Psoas muscle (tissue), 8 donors: ENCODE measurements at places on chromosomes 16 and 17. TPM values are rescaled to one million over a fixed set of nuclear protein-coding genes. Genes with fewer than 3 reads are reported as not detected.

DNA sequence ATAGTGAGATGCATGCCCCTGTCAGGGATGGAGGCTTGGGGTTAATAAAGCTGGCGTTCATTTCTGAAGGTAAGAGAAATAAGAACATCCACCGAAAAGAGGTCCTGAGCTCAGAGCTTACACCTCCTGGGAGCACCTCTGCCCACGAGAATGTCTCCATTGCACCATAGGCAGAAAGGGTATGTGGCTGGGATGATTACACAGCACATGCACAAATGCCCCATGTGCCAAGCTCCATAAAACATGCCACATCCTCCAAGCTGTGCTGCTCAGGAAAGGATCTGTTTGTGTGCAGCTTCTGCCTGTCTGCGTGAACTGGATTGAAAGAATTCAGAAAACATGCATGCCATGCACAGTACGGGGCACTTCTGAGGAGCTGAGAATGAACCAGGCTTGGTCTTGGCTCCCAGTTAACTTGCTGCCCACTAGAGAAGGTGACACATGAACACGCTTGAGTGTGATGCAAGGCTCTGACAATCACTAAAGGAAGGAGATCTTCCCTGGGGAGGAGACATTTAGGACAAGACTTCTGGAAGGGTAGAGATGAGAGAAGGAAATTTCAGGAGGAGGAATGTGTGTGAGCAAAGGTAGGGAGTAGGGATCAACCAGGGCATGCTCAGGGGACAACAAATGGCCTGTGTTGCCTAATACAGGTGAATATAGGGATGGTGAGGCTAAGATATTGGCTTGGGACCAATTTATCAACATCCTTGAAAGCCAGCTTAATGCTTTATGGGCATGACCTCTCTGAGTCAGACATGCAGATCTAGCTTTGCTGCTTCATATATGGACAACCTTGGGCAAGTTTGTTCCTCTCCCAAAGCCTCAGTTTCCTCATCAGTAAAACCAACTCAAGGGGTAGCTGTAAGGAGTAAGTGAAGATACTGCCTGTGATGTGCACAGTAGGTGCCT is 32.0 kb upstream of the SMPD3 start:
- H3K36me3 ChIP-seq, result no peaks in the 10 kb centered on the region
- H3K27me3 ChIP-seq, result no peaks in the 10 kb centered on the region
- DNase-seq, result no peak
- no peak overlapping the region for H3K4me3 ChIP-seq

DNA sequence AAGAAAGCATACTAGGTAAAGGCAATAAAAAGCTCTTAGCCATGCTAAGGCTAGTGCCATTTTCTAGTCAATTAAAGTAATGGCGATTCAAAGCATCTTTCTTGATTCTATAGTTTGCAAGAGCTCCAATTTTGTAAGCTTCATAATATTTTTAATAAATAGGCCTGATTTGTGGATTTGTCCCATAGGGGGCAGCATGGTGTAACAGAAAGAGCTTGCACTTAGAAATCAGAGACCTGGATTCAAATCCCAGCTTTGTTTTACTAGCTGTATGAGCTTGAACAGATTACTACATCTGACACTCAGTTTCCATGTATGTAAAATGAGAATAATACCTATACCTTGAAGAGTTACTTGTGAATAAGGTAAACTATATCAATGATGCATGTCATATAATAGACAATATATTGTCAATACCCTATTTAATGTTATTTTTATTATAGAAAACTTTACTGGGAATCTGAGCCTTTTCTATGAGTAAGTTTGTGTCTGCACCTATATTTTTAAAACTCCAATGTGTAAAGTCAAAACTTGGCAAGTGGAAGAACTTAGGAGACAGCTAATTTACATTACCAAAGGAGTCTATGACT is 93.6 kb upstream of the NOG start:
- H3K36me3 ChIP-seq, result no peaks in the 10 kb centered on the region
- no peaks in the 10 kb centered on the region for H3K27me3 ChIP-seq
- no peak overlapping the region for H3K4me3 ChIP-seq
- DNase-seq, result no peak
- peaks cover 11% of the 10 kb centered on the region for H3K4me1 ChIP-seq
- H3K27ac ChIP-seq, result no peak overlapping the region

- no peak for DNase-seq
- no peaks in the 10 kb centered on the region for H3K27me3 ChIP-seq
- H3K4me3 ChIP-seq, result no peak overlapping the region
Observed at GRCh38 chr16:11056993-11057649, 112.8 kb downstream of the CLEC16A start.

GRCh38 chr16:3143189-3143588 is 8.4 kb downstream of the ZNF213 start:
- H3K4me3 ChIP-seq, result peak overlapping the region; percentile 61
- H3K27ac ChIP-seq, result peak overlapping the region; percentile 96
- DNase-seq, result no peak
- H3K36me3 ChIP-seq, result no peaks in the 10 kb centered on the region

SPNS2 gene
- 6.2 TPM for total RNA-seq
